ENCODE measurements at places on chromosomes 5 and 9. TPM values are rescaled to one million over a fixed set of nuclear protein-coding genes. Genes with fewer than 3 reads are reported as not detected.

DNA sequence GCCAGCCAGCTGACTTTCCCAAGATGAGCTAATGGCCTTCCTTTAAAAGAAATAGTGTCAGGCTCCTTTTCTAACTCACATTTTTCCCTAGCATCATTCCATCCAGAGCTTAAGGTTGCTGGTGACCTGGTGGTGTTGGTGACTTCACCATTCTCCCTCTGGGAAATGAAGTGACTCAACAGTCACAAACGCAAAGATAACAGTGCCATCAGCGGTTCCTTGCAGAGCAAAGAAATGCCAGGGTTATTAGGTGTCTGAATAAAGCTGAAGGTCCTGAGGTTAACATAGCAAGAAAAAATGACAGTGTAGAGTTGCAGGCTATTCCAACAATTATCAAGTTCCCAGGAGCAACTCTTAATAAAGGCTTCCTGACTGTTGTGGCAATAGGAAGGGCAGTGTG lies 111.8 kb upstream of the SLC44A1 start:
- DNase-seq = no peak

DNA sequence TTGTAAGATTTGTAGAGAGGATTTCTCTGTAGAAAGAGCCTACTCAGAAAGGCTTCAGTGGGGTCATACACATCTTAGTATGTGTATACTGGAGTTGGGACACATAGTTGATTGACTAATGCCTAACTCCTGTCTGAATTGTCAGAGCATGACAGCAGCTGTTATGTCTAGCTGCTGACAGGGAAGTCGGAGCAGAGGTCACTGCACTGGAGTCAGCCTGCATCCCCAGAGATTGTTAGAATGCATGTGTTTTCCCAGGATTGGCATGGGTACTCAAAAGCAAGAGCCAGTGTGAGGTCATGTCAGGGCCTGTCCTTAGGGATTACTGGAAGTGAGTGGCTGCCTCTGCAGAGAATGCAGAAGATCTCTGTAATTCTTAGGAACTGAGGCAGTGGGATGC lies 82.7 kb downstream of the ITGA1 start:
- no peak for DNase-seq

DNA sequence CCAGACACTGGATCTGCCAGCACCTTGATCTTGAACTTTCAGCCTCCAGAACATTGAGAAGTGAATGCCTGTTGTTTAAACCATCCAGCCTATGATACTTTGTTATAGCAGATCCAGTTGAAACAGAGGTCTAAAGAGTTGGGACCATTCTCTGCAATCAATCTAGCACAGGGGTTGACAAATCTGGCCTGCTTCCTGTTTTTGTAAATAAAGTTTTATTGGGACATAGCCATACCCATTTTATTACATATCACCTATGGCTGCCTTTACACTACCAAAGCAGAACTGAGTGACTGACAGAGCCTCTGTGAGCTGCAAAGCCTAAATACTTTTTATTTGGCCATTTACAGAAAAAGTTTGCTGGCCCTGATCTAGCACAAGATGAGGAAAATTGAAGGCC lies 62.0 kb downstream of the BARX1 start:
- no peak for DNase-seq

GRCh38 chr5:169148138-169148740 lies 152.7 kb downstream of the SLIT3 start:
- no peak for DNase-seq

DNA sequence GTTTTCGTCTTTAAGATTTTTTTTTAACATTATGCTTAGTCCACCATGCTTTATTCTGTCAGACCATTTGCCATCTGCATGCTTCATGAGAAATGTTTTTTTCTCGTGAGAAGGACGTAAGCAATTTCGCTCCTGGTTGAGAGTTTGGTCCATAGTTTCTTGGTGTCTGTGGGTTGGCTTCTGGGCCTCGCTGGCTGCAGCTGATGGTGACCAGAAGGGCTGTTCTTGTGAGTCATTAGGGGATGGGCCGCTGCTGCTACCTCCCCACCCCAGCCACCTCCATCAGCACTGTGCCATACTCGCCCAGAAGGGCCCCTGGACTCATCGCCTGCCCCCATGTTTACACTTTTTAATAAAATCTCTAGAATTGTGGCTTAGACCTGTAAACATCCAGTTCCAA lies 11.4 kb downstream of the SYK start:
- no peak for DNase-seq

- no peak for DNase-seq
These were observed 43.9 kb downstream of the PAM start for GRCh38 chr5:102799017-102799416.

DNA sequence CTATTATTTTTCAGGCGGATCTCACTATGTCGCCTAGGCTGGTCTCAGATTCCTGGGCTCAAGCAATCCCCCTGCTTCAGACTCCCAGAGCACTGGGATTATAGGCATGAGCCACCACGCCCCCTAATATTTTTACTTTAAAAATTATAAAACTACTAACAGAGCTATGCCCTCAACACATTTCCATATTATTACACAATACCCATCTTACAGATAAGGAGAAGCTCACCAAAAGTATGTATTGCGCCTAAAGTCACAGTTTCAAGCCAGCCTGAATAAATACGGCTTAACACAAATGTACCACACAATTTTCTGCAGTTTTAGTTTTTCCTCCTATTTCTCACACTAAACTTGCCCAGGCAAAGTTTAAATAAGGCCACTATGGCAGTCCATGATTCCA lies 9.9 kb upstream of the HAVCR1 start:
- no peak for DNase-seq

GRCh38 chr9:114680259-114681001 lies 1.6 kb downstream of the TEX48 start:
- DNase-seq = no peak

- no peak for DNase-seq
These were observed 38.0 kb downstream of the HABP4 start for GRCh38 chr9:96487949-96488348.

CERT1 gene
- total RNA-seq = 68.6 TPM

DNA sequence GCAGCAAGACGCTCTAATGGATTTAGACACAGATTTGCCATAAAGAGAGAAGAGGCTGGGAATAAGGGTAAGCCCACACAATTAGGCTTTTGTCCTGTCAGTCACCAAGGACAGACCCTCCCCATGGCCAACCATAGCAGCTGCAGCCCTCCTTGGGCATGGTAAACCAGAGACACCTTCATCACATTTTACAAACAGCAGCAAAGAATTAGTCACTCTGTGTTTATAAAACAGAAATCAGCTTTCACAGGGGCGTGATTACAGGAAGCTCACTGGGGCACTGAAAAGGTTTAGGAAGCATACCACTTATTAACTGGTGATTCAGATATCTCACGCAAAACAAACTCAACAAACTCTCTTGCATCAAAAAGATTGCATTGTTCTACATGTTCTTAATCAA lies 37.3 kb upstream of the ZNF622 start:
- peak; percentile 46 for DNase-seq

GABRG2 gene
- 1.4 TPM for total RNA-seq

DNA sequence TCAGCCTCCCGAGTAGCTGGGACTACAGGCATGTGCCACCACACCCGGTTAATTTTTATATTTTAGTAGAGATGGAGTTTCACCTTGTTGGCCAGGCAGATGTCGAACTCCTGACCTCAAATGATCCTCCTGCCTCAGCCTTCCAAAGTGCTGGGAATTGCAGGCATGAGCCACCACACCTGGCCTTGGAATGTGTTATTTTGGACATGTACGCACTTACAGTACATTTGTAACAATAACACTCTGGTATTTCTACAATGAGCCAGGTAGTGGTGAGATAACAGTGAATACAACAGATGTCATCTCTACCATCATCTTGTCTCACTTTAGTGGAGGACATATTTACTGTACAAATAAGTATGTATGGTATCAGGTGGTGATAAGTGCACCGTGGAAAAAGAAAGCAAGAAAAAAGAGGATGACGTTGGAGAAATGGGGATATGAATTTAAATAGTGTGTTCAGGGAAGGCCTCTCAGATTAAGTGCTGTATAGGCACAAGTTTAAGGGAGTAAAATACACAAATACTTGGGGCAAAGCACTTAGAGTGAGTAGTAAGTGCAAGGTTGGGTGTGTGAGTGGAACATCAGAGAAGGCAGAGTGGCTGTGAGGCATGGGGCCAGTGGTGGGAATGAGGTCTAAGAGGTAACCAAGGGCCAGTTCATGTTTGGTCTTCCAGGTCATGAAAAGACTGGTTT lies 100.1 kb downstream of the CDC42SE2 start:
- DNase-seq = no peak

- no peak for DNase-seq
These were observed 38.3 kb downstream of the RXRA start for GRCh38 chr9:134364391-134365114.

SPINK13 gene
- total RNA-seq = not detected

DNA sequence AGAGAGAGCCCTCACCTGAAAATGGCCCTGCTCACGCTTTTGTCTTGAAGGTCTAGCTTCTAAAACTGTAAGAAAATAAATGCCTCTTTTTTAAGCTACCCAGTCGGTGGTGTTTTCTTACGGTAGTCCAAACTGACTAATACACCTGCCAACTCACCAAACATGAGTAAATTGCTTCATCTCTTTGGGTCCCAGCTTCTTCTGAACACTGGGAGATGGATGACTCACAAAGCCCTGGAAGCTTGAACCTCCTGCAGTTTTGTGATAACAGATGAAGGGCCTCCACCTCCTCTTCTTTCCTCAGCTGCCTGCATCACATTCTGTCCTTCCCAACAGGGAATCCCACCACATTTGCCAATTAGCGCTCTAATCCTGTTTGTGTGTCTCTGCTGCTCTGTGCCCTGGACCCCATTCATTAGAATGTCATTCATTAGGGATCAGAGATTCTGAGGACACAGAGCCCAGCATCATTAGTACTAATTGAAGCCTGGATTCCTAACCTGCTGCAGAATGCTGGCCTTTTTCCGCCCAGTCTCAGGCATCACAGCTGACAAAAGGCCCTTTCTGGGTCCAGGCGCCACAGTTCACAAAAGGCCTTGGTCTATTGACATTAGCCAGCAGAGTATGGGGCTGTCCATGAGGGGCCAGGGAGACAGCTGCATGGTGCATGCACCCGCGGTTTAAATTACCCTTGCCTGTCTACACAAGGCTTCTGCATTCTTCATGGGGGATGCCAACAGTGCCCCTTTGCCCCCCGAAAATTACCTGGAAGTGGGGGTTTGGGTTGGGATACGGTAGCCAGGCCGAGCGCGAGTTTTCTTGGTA lies 349.3 kb downstream of the SEMA5A start:
- no peak for DNase-seq

DNA sequence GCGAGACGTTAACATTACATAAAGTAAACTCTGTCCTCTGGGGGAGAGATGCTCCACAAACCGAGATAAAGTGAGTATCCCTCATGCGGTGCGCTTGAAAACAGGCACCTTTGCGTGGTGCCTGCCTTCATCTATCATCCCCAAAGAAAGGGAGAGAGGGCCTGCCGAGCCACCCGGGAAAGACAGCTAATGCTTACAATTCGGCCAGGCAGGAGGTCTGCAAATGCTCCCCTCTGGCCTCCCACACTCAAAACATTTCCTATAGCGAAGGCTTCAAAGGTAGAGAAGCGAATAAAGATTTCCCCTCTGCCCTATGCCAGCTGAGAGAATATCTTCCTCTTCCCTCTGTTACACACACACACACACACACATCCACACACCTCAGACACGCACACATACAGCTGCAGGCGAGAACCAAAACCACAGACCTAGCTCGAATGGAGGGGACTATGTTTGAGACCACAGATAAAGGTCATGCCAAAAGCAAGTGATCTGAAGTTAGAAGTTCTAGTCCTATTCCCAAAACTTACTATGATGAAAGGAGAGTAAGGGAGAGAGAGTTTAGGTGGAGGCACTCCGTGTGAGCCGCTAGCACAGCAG lies 132.8 kb downstream of the CRB2 start:
- no peak for DNase-seq

DNA sequence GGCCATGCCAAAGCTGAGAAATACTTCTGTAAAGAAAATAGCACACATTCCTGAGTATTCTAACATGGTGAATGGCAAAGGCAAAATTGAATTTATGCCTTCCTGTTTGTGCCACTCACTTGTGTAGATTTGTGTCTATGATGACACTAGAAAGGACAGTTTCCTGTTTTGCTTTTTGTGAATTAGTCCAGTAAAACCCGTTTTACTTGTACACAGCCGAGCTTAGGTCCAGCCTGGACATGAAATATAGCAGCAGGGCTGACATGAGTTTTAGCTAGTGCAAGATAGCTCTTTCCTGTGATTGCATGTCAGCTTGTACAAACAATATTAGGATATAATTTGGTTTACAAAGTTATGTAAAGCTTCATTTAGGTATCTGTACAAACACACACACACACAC lies 1891.7 kb upstream of the WWC1 start:
- no peak for DNase-seq

GRCh38 chr9:71744754-71745521 lies 23.4 kb downstream of the CEMIP2 start:
- no peak for DNase-seq

DNA sequence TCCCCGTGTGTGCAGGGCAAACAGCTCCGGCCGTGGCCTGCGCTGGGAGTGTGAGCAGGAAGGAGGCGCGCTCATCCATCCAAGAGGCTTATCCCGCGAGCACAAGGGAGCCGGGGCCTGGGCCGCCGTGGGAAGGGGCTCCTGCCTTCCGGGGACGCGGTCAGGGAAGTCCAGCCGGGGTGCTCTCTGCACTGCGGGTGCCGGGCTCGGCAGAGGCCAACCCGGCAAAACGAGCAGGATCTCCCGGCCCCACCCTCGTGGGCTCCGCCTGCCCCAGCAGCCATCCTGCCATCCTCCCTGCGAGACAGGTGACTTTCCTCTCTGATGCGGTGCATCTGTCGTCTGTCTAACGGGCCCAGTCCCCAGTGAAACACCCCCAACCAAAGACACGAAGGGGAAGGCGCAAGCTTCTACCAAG lies 244.2 kb downstream of the AUH start:
- DNase-seq = no peak

- no peak for DNase-seq
These were observed 193.6 kb upstream of the VCAN start for GRCh38 chr5:83277953-83278352.

DNA sequence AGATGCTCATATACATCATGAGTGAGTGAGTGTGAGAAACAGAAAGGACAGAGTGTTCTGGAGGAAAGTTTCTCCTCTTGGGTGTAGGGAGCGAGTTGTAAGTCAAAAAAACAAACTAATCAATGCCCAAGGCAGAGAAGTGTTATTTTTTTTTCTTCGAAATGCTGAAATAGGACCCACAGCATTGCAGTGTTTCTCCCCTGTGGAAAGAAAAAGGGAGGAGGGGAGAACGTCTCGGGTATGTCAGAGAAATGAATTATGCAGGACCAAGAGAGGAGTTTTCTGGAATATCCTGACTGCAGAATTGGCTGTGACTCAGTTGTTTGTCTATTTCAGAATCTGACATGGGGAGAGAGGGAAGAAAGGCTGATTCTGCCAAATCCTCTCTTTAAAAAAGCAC lies 337.9 kb upstream of the RFX3 start:
- DNase-seq = no peak

- no peak for DNase-seq
These were observed 478 bp upstream of the SETD9 start for GRCh38 chr5:56908942-56909293.

NTNG2 gene
- not detected for total RNA-seq

GRCh38 chr9:124480621-124480981 lies 26.6 kb downstream of the NR5A1 start:
- DNase-seq = peak; percentile 29

- DNase-seq = no peak
These were observed 234.3 kb downstream of the NR3C1 start for GRCh38 chr5:143168921-143169810.

GARNL3 gene
- 2.8 TPM for total RNA-seq

DOCK2 gene
- total RNA-seq = not detected
